ENCODE measurements at places on chromosomes 11 and 22.

DNA sequence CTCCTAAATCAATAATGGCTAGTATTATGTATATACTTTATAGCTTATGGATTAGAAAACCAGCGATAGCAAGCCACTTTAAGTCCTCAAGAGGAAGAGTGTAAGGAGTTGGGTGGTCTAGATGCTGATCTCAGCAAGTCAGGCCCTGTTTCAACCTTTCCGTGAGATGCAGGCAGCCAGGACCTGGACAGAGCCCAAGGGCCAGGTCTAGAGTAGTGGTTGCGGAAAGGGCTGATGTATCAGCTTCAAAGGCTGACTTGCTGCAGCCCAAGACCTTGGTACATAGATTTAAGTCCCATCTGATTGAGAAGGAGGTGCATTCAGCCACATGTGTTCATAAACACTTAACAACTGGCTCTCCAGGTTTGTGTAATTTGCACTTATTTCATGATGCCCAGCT, 33.4 kb downstream of the FLI1 start:
- no peak for DNase-seq

- no peak for DNase-seq
Observed at GRCh38 chr11:19602406-19602805, 110.2 kb upstream of the NAV2 start.

DNA sequence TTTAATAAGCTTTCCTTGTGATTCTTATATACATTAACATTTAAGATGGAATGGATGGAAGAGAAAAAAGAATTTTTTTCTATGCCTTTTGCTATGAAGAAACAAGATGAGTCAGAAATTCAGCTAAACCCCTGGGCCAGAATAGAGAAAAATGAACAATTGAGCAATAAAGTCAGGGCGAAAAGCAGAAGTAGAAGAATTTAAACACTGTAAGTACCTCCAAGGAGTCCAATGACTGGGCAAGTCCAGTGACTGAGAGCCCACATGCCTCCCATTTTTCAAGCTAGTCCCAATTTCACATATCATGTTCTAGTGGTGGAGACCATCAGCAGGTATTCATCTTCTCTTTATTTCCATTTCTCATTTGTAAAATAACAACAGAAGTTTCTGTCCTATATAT, 18.6 kb upstream of the APLP2 start:
- no peak for DNase-seq

GRCh38 chr11:2699185-2699530, 636 bp downstream of the KCNQ1OT1 start:
- DNase-seq, result no peak

DNA sequence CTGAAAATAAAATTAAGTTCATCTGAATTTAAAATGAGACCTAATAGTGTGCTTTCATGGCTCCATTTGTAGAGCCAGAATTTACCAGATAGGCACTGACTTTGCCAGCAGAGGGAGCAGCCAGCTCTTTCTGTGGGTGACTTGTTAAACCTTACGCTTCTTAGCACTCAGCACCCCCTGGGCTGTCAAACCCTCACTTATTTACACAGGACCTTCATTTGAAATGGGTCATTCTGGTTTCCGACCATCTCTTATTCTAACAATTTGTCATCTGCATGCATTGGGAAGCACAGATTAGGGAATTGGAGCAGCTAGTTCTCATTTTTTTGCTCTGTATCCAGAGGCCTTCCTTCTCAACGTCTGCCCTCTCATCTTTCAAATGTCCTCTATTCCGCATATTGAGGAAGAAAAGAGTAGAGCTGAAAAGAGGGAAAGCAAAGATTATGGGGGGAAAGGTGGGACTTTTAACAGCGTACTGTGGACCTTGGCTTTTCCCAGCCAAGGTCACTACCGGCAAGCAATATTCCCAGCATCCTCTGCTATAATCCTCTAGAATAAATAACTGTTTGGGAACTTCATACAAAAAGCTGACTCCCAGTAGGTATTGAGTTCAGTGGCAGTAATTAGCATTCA, 3.1 kb downstream of the ASRGL1 start:
- no peak for DNase-seq

GRCh38 chr11:32843544-32843943, 13.8 kb downstream of the PRRG4 start:
- DNase-seq, result no peak

DNA sequence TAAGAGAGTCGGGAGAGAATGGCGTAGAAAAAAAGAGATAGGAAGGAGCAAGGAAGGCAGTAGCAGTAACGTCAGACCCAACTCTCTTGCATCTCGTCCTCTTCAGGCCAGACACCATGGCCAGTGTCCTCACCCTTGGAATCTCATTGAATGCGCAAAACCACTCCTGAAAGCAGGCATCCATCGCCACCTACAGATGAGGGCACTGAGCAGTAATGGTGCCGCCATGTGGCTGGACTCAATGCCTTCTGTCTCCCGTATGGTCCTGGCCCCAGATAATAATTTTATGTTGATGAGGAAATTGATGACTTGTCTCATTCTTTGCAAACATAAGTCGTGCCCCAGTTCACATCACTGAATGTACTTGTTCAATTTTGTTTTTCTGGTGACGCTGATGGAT, 17.8 kb upstream of the ALX4 start:
- DNase-seq, result no peak
